ENCODE measurements at places on chromosomes 16 and 17.

- DNase-seq: no peak
Measured at GRCh38 chr16:4232541-4233386, 9.1 kb downstream of the SRL start.

DNA sequence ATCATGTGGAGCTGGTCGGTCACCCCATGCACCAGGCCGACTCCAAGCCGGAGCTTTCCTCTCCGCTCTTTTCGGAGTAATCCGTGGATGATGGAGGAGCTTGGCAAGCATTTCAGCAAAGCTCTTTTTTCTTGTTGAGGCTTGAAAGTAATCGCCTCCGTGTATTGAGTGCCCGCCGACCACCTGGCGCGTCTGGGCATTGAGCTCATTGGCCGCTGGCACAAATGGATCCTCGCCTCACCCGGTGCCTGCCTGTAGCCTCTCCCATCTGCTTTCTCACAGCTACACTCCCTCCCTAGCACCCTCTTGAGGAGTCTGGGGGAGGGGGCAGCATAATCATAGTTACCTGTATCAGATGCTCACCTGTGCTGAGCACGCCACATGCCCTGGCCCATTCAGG, 148.9 kb downstream of the CMIP start:
- no peak for DNase-seq

- DNase-seq: no peak
Measured at GRCh38 chr16:14958970-14959369, 15.9 kb upstream of the PDXDC1 start.

DNA sequence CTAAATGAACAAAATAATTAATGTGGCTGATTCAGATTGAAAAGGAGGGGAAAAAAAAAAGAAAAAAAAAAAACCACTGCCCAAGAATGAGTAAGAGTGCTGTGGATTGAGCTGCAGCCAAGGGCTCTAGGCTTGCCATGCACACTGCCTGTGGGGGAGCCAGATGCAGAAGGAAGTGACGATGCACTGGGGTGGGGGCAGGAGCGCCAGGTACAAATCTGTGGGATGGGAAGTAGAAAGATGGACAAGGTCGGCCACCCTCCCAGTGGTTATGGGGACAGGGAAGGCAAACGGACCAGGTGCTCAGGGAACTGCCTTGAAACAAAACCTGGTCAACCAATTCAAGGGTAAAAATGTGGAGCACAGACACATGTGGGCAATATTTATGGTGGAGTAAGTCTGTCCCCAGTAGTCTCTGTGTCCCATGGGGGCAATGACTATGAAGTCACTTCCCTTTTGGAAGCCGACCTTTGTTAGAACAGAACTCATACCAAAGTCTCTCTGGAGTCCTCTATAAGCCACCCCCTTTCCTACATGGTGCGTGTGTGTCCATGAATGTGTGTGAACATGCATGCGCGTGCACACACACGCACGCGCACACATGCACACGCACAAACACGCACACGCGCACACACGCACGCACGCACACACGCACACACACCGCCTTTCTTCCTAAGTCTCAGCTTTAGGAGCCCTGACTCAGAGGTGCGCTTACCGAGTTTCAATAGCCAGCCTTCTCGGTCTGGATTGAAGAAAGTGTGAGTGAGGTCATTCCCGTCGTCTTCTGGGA, 84.3 kb downstream of the CYTH1 start:
- no peak for DNase-seq

DNA sequence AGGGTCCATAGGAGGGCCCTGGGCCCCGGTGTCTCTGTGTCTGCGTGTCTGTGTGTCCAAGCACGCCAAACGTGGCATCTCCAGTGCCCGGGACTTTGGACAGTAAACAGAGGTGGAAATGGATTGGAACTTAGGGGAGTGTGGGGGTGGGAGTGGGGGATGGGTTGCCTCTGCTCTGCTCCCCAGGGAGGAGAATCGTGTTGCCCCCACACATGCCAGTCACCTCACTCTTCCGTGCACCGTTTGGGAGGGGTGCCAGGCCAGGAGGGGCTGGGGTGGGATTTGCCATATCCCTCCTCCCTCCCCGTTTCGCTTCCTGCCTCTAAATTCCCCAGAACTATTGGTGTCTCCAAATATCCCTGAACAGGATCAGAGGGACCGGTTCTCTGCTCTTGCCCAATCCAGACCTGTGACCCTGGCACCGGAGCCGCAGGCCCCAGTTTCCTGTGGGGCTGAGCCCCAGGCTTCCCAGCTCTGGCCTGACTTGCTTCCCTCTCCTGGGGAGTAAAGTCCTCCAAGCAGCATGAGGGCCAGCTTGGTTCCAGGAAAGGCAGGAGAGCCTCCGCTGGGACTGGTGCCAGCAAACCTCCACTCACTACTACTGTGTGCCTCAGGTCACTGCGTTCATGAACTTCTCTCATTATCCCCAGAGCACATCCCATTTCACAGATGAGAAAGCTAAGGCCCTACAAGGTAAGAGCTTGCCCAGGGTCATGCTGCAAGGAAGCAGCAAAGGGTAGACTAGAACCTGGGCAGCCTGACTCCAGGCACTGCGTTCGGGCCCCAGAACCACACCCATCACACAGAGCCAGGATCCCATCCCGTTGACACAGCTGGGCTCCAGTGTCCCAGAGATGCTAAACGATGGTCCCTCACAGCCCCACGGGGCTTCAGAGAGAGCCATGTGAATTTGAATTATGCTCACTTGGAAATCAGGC, at the start of gene ASGR1:
Gene ASGR1, minus strand, starts transcription at position 54 of the 938 bp plus-strand sequence. CDS start 807 bp downstream, outside the sequence.
- no peak for DNase-seq

DNA sequence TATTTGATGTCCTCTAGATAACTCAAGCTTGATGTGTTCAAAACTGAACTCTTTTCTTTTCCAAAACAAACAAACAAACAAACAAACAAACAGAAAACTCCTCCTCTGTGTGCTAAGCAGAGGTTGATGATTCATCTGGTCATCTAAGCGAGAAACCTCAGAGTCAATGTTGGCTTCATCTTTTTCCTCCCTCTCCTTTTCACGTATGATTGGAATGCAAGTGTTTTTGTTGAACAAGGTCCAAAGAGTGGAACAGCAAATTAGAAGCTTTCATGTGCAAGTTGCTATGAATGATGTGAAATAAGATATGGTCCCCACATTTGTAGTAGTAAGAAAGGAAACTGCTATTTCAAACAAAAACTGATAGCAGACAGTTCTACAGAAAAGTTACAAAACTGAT, 52.5 kb downstream of the TBX4 start:
- DNase-seq: no peak

GRCh38 chr17:4584101-4584916, at the start of gene SMTNL2:
Gene SMTNL2, plus strand, starts transcription at chr17:4584529. Its CDS starts 77 bp downstream, at chr17:4584606.
- no peak for DNase-seq

DNA sequence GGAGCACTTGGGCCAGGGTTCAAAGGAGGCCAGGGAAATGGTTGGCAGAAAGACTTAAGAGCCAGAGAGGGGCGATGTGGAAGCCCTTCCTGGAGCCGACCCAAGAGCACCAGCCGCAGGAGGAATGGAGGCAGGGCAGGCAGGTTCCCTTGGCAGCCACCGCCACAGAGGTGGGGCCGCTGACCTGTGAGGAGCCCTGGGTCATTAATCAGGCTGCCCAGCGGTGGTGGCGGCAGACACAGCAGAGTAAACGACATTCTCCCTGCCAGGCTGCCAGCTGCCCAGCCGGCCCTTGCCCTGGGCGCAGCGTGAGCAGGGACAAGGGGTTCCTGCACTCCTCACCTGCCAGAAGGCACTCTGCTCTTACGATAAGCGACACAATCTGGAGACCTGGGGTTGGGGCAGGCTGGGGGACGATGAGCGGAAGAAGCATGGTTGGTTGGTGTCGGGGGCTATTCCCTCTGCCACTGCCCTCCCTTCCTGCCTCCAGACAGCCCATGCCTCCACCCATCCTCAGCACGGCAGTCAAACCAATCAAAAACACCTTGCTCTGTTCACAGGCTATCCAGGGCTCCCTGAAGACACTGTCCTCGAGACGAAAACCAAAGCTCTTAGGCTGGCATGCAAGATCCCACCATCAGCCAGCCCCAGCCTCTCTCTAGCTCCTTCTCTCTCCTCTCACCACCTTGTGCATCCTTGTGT, 40.9 kb downstream of the PLXDC1 start:
- DNase-seq: no peak

GRCh38 chr16:24925163-24925562, 79.4 kb downstream of the SLC5A11 start:
- no peak for DNase-seq

Data from CD4-positive, alpha-beta T cell treated with Interleukin-10 for 1 hour (primary cell).